Activated CD4-positive, alpha-beta T cell treated with anti-CD3 and anti-CD28 coated beads, Interleukin-2, Interleukin-4, amounts not matched to agents 100 ng/mL and 50 ng/mL, durations not matched to agents 16 hours and 8 hours (primary cell): ENCODE measurements at places on chromosomes 7 and 10.

- DNase-seq, result no peak
These were observed 360.3 kb upstream of the FZD8 start for GRCh38 chr10:36002445-36002844.

- peak; percentile 49 for DNase-seq
These were observed 41.4 kb downstream of the GSDME start for GRCh38 chr7:24715661-24716479.

DNA sequence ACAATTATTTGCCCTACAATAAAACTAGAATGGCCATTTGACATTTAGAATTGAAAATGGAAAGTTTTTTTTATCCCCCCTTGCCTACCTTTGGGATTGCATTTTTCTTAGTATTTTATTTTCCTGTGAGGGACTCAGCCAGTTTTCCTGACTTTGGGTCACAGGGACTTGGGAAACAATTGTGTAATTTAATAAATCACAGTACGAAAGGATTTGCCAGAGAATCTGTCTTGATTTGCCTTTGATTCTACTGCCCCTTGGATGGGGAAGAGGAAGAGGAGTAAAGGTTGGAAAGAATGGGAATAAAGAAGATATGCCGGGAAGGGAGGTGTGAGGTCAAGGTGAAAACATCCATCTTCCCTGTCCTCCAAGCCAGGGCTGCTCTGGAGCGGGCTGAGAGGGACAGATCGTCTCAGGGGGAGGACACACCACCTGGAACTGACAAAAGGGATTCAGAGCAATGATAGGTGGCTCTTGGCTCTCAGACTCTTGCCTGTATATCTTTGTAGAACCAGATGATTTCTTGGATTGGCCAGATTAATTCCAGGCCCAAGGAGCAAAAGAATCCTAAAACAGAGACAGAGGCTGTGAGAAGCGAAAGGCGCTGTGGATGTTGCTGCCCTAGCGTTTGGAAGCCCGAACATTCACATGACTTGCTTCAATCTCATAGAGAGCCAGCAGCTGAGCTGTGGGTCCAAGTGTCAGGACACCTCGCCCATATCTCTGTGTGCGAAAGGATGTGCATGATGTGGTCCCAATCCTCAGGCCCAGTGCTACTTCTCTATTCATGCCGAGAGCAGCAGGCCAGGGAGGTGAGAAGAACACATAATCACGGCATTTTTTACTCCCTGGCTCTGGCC, 50.3 kb upstream of the ZEB1 start:
- DNase-seq, result no peak

DNA sequence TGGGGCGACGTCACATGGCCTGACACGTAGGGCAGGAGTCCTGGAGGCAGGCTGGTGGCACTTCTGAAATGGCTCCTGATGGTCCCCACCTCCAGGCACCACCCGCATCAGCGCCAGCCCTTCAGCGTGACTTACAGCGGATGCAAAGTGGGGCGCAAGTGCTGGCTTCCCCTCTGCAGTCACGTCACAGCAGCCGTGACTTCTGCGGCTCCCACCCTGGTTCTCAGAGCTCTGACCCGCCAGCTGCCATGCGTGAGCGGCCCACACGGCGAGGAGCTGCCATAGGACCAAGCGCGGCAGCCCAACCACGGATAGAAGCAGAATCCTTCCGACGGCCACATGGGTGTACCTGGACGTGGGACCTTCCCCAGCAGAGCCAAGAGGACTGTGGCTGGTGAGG, 159.0 kb downstream of the ELFN1 start:
- no peak for DNase-seq
